ENCODE measurements at places on chromosomes 7 and 10. TPM values are rescaled to one million over a fixed set of nuclear protein-coding genes. Genes with fewer than 3 reads are reported as not detected.

DNA sequence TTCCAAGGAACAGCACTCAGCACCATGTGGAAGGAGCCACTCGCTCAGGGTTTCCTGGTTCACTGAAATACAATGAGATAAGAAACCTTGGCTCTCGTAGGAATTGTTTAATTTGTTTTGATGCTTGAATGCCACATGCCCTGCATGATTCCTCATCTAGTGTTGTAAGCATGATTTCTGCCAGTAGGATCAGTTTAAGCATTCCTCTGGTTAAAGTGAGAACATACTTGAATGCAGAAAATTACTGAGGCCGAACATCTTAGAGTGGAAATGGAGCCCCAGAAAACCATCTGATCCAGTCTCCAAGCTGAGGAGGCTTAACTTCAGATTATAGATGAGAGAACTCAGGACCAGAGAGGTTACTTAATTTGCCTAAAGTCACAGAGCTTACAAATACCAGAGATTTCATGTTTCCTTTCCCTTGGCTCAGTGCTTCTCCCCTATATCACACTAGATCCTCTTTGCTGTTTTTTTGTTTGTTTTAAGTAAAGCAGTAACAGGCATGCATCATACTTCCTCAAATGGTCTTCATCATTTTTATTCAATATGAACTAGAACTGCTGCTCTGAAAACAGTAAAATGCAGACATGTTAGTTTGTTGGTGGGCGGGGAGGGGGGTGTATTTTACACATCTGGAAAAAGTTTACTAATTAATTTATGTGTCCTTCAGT lies 125.1 kb downstream of the ADAM12 start:
- no peak for DNase-seq

- DNase-seq, result no peak
These were observed 451.1 kb downstream of the SH2D4B start for GRCh38 chr10:80988755-80989154.

- no peak for DNase-seq
These were observed 2.5 kb upstream of the CLDN4 start for GRCh38 chr7:73828107-73828803.

DNA sequence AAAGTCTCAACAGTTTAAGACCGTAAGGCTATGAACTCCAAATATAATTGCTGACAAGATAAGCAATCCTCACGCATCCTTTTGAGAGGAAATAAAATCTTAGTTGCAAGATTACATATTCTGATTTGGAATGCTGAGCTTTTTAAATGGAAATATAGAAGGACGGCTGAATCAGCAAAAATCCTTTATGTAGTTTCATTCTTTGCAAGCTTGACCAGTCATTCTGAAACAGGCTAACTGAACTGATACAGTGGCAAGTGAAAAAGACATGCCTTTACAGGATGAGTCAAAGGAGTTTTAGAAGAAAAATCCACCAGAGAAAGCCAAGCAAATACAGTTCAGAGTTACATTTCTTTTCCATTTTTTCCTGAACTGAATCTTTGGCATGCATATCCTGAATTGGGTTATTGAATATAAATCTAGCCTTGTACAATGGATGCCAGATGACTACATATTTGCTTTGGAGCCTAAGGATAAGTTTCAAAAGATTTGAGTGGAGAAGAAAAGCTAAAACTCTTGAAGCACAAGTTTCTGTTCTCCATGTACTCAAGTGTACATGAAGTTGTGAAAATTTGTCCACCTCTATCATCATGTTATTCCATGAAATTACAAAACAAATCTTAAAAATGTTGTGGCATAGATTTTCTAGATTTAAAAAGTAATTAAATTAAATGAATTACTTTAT lies 4.4 kb downstream of the VIM start:
- no peak for DNase-seq

DNA sequence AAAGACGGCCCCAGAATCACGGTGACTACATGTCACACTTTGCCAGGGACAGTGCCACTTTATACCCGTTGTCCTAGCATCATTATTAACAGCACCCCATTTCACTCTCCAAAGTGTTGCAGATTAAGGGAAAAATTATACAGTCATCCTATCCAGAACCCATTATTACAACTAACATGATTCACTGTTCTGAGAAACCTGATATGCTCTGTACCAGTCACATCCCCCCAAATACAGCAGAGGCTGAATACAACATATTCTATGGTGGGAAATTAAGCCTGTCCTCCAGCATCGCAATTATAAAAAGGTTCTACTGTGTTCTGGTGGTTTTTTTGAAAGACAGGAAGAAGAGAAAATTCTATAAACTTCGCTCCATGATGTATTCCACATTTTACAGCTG lies 162.1 kb downstream of the JAZF1 start:
- DNase-seq, result no peak

DNA sequence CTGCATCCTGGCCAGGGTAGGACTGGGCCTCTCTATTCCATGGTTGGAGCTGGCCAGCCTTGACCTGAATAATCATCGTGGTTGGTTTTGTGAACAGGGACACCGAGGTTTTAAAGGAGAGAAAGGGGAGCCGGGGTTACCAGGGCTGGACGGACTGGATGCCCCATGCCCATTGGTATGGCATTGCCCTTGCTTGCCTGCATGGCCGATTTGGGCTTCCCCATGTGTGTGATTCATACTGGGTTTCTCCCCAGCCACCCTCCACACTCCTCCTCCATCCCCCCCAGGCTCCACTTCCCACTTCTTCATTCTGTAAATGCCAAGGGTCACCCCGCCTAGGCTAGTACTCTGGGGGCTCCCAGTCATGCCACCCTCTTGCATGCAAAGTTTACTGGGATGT lies 98.8 kb upstream of the MACROH2A2 start:
- DNase-seq, result no peak

DNA sequence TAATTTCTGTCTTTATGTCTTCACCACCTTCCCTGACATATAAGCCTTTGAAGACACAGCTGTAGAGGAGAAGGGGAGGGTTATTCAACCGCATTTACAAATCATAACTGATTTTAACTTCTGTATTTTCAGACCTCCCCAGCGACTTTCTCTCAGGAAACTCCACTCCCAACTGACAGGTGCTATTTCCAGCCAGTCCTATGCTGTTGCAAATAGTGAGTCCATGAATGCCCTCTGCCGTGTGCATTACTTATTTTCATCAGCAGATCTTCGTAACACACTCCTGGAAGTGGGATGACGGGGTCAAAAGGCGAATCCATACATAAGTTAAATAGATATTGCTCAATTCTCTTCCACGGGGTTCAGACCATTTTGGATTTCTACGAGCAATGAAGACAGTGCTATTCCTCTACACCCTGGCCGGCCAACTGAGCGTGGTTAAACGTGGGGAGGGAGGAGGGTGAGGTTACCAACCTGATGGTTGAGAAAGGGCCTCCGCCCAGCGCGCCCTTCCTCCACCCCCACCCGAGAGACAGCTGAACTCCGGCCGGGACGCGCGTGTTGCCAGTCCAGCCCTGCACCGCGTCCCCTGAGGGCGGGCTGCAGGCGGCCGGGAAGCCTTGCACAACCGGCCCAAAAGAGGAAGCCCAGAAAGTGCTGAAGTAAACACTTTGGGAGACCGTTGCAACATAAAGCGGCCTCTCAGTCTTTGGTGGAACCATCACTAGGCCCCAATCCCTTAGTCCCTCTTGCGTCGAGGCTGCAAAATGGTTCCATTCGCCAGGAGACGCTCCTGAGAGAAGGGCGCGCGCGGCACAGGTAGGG lies at the start of gene APBB1IP:
TSS of gene APBB1IP (plus strand) at position 705 of the 825 bp plus-strand sequence. CDS start 53,986 bp downstream, outside the sequence.
- peak; percentile 19 for DNase-seq

Gene SLC39A12
- total RNA-seq, result not detected

Gene ADCK2
- total RNA-seq, result 22.3 TPM

Gene WIPF3
- total RNA-seq, result 5.4 TPM
